ENCODE measurements at places on chromosomes 2 and 18. TPM values are rescaled to one million over a fixed set of nuclear protein-coding genes. Genes with fewer than 3 reads are reported as not detected.

UGT1A10 gene
- total RNA-seq = not detected

GRCh38 chr2:111653103-111653624 lies 230.8 kb downstream of the ANAPC1 start:
- DNase-seq = no peak

ALPI gene
- not detected for total RNA-seq

DNA sequence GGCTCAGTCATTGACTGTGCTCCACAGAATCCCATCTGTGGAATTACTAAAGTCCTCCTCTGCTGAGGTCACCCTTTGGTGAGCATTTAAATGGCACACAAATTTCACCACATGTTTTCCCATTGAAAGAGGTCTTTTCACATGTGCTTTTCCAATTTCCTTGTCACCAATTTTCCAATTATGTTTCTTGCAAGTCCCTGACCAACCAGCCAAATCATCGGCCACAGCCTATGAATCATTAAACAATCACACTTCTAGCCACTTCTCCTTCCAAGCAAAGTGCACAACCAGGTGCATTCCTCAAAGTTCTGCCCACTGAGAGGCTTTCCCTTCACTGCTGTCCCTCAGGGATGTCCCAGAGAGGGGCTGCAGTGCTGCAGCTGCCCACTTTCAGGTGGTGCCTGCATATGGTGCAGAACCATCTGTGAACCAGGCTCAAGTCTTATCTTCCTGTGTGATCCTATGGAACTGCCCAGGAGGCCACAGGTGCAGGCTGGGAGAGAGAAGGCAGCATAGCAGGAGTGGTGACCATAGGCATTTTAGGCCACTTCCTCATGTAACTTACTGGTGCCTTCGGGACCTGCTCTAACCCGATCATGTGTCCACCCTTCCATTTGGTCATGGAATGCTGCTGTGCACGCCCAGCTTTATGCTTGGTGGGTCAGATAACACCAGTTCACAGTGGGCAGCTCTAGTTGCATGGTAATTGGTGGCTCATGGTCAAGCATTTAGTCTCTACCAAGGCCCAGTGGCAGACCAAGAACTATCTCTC lies 153.0 kb downstream of the SEPTIN10 start:
- no peak for DNase-seq

- DNase-seq = no peak
Measured at GRCh38 chr2:29361231-29361630, 246.0 kb downstream of the CLIP4 start.

DNA sequence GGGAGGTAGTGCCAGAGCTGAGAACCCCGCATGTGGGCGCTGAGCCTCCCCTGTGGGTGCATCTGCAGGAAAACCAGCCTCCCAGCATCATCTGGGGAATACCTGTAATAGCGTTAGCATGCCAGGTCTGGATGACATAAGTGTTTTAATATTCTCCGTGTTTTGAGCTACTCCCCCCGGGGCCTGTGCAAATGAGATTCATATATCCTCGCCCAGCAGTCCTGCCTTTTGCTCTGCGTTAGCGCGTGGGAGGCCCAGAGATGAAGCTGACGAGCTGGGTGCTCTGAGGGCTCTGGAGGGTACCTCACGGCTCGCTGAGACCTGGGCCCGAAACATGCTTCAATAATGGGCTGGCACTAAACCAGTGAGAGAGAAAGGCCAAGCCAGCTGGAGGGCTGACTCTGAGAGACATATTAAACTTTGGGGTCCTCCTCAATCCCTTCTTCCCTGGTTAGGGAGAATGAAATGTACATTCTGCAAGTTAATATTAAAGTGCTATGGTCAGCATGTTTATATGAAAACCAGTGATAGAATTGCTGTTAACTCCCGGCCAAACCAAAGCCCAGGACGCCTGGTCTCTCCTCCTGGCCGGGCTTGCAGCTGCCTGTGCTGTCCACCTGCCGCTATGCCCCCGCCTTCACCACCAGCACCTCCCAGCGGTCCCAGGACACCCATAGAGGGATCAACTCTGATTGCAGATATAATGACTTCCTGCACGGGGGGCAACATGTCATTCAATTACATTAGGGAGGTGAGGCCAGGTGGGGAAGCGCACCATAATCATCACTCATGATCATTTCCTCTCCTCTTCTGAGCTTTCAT lies 77.0 kb downstream of the EDAR start:
- DNase-seq = no peak

SLC40A1 gene
- 0.39 TPM for total RNA-seq

GRCh38 chr2:190627448-190628412 lies 21.2 kb upstream of the NAB1 start:
- DNase-seq = no peak

AQP12A gene
- total RNA-seq = not detected

MOGAT1 gene
- total RNA-seq = not detected

GRCh38 chr2:61658841-61659780 lies 121.0 kb upstream of the XPO1 start:
- DNase-seq = peak; percentile 41

FBXO41 gene
- 23.7 TPM for total RNA-seq

DNA sequence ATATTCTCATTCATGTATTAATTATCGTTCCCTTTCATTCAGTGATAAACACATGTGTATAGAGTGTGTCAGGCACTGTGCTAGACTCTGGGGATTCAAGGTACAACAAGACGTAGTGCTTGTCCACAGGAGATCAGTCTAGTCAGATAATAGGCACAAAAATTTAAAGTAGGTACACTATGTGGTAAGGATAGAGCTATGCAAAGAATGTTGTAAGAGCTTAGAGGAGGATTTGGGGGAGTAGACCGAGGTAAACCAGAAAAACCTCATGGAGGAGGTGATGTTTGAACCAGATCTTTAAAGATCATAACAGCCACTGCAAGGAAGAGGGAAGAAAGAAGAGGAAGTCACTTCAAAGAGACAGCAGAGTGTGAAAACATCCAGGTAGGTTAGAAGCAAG lies 256.9 kb upstream of the DDX18 start:
- no peak for DNase-seq

GRCh38 chr2:105005181-105005951 lies 32.5 kb upstream of the MRPS9 start:
- no peak for DNase-seq

ASTL gene
- total RNA-seq = 0.59 TPM

DNA sequence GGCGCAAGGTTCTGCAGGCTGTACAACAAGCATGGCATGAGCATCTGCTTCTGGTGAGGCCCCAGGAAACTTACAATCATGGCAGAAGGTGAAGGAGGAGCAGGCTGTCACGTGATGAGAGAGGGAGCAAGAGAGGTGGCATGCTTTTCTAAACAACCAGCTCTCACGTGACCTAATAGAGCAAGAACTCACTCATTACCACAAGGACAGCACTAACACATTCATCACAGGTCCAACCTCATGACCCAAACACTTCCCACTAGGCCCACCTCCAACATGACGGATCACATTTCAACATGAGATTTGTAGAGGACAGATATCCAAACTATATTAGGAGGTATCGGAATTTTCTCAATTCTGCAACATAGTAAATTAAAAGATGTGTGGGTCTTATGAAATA lies 108.8 kb upstream of the DLX2 start:
- no peak for DNase-seq

- DNase-seq = no peak
Measured at GRCh38 chr18:9340472-9340871, 5.9 kb downstream of the TWSG1 start.

DNA sequence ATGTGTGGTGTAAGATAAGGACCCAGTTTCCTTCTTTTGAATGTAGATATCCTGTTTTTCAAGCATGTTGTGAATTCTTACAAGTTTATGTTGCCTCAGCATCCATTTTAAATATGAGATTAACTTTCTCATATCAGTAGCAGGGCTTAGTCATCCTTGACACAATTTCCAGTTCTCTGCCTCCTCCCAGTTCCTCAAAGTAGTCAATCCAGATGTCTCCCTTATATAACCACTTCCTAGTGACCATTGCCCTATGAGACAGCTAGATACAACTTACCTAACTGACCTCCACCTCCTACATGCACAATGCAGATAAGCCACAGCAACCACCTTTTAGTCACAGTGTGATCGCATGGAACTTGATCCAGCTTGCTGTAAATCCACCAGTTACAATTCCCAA lies 269.2 kb upstream of the ZNF521 start:
- no peak for DNase-seq

DNA sequence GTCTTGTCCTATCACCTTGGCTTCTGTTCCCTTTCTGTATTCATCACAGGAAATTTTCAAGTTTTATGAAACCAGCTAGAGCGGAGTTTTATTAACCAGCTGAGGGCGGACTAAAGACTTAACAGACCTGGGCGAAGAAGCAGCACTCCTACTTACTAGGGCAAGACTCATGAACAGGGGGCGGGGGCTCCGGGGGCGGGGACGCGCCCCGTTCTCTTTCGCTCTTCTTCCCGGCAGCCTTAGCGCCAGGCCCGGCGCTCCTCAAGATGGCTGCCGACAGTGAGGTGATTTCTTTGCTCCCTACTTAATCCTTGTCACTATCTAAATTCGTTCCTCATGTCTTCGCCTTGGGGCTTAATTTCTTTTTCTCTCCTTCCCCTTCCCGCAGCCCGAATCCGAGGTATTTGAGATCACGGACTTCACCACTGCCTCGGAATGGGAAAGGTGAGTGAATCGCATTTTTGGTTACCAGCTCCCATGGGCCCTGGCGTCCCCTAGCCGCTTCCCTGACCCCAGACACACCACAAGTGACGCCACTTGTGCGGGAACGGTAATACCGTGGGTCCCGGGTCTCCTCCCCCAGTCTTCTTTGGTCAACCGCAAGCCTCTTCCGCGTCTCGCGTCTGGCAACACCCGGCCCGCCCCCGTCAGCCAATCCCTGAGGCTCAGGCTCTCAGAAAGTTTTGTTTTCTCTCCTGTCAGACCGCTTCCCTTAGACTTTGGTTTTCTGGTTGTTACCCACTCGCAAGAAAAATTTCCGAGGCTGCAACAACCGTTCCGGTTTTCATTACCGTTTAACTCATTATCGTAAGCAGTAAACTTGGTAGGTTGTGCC lies at the start of gene RAB3GAP1:
Gene RAB3GAP1, plus strand, starts transcription at position 251 of the 835 bp plus-strand sequence. Its CDS starts 16 bp downstream, at position 267.
- peak; percentile 91 for DNase-seq

DNA sequence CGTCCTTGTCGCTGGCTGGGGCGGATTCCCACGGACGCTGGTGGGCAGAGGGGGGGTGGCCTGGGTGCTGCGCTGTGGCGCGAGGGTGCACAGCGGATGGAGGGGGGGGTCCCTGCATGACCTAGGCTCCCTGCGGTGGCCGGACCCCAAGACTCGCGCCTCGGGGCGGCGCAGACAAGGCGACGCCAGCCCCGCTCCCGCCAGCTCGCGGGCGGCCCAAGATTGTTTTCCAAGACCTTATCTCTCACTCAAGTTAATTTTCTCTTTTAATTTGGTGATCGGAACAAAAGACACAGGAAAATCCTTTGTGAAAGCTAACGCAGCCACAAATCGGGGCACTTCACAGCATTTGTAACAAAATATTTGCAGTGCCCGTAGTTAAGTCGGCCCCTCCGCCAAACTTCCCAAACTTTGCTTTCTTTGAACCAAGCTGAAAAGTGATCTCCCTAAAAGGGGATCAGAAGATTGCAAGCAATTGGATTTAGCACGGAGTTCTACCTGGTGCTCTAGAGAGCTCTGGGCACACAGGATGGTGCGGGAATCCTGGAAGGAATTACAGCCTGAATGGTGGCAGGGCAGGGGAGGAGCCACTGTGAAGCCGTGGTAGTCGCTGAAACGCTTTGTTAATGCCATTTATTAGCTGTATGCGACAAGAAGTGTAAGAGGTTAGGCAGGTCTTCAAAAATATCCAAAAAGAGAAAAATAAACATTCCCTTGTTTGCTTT lies 4.8 kb upstream of the ID2 start:
- DNase-seq = peak; percentile 32

- DNase-seq = no peak
Measured at GRCh38 chr2:153487448-153487847, 8.9 kb upstream of the RPRM start.

DNA sequence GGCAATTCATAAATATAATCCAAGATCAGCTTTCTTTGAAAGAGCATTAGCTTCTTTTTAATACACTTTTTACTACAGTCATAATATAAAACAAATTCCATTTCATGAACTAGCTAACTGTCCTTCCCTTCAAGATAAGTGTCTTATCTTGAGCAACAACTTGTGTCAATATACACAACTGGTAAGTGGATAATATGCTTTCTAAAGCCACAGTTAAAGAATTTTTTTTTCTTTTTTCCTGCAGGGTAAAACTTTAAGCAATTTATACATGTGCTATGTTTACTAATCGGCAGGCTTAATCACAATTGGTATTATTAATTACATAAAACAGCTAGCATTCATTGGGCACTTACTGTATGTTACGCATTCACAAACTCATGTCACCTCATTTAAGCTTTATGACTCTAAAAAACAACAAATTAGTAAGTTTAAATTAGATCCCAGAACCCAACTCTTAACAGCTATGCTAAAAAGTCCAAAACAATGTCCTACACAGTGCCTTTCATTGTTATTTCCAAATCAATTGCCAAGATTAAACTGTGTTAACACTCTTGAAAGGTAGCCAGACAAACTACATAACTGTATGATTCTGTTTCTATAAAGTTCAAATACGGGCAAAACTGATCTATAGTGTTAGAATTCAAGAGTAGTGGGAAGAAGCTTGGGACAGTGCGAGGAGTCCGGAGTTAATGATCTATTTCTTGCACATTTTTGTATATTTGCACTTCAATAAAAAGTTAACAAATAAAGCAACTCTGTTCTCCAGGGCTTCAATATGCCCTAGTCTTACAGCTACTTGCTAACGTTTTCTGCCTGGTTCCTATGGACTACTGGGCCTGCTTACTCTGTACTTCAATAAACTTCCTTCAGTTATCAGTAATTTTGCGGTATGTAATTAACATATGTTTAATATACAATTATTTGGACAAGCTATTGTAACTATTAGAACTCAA lies 6.0 kb downstream of the TXNL1 start:
- no peak for DNase-seq

RGPD4 gene
- total RNA-seq = not detected

GRCh38 chr18:23871410-23871809 lies 143.1 kb upstream of the TTC39C start:
- peak; percentile 50 for DNase-seq

OSBPL6 gene
- not detected for total RNA-seq

GRCh38 chr2:46703588-46703987 lies 212.0 kb downstream of the MCFD2 start:
- no peak for DNase-seq

FKBP7 gene
- total RNA-seq = 1.7 TPM

- no peak for DNase-seq
Measured at GRCh38 chr2:8997631-8998030, 5.9 kb downstream of the MBOAT2 start.

HSBP1L1 gene
- 7.2 TPM for total RNA-seq

WNT6 gene
- total RNA-seq = 0.84 TPM

DNA sequence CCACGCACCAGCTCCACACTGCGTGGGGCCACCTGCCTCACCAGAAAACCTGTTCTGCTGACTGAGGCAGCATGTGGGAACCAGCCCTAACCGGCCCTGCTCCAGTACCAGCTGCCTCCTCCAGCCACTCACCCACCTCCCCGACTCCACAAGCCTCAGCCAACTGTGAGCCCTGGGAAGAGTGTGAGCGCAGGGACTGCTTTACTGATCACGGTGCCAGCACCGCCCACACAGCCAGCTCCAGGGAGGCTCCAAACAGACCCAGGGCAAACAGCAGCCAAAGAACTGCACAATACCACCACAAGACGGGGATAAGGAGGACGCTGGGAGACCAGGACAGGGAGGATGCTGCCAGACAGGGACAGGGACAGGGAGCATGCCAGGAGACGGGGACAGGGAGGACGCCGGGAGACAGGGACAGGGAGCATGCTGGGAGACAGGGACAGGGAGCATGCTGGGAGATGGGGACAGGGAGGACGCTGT lies 28.4 kb downstream of the EIPR1 start:
- no peak for DNase-seq
